Stimulated activated CD4-positive, alpha-beta T cell treated with anti-CD3 and anti-CD28 coated beads, Interleukin-12 subunit alpha, Interleukin-12 subunit beta, amount 100 ng/mL, for 48 hours (primary cell): ENCODE measurements at places on chromosomes 2 and 18.

DNA sequence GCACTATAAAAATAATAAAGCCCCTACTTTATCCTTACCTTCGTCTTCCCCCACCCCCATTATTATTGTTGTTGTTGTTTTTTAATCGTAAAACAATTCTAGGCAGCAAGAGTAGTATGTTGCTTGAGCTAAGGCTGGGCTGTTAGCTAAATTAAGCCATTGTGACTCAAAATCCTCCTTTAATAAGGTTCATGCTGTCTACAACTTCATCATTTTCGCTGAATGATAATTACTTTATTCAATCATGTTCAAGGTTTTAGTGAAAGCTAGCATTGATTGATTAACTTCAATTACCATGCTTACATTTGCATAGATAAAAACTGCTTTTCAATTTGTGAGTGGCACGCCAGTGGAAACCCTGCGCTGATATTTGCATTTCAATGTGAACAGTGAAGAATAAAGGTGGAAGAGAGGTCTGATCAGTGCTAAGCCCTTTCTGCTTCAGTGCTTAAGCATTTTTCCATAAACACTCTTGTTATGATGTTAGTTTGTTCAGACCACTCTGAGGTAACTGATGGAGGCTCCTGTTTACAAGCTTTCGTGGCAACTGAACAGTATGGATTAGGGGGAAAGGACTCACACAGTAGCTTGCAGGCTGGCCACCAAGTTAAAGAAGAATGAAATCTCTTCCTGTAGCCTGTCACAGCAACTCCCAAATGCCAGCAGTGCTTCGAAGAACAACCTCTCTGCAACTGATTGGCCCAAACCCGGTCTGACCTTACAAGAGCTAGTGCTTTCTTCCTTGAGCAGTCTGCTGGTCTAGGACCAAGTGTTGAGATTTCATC is 156.8 kb downstream of the GPD2 start:
- no peak for DNase-seq

- no peak for DNase-seq
Measured at GRCh38 chr18:2854875-2855274, 8.1 kb downstream of the EMILIN2 start.

GRCh38 chr18:63980896-63981460 is 11.1 kb downstream of the SERPINB8 start:
- DNase-seq = no peak

- no peak for DNase-seq
Measured at GRCh38 chr18:30652387-30652786, 390.2 kb downstream of the DSC3 start.

- no peak for DNase-seq
Measured at GRCh38 chr18:68121308-68121707, 593.6 kb downstream of the TMX3 start.

DNA sequence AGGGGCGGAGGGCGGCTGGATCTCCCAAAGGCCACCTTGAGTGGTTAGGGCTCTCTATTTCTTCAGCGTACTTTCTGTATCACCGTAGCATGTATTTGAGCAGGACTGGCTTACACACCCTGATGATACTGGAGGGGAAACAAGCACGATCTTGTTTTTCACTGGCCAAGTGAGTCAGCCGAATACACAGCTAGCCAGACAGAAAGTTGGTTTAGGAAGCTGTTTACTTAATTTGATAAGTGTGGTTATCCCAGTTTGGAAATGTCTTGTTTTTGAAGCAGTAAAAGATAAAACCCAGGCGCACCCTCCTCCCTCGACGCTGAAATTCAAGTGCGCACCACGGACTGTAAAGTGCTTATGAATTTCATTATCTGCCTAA is 582 bp downstream of the RIOK3 start:
- no peak for DNase-seq
